ENCODE measurements at places on chromosomes 2 and 18.

GRCh38 chr2:140589696-140590095 is 1541.1 kb downstream of the LRP1B start:
- no peak for DNase-seq

- DNase-seq, result no peak
Observed at GRCh38 chr18:42510540-42510939, 555.5 kb downstream of the PIK3C3 start.

GRCh38 chr2:132430895-132431294 is 14.3 kb downstream of the GPR39 start:
- DNase-seq, result no peak

- no peak for DNase-seq
Observed at GRCh38 chr2:38619458-38620164, 16.9 kb upstream of the HNRNPLL start.

GRCh38 chr2:1010415-1010930 is 59.8 kb downstream of the SNTG2 start:
- no peak for DNase-seq

DNA sequence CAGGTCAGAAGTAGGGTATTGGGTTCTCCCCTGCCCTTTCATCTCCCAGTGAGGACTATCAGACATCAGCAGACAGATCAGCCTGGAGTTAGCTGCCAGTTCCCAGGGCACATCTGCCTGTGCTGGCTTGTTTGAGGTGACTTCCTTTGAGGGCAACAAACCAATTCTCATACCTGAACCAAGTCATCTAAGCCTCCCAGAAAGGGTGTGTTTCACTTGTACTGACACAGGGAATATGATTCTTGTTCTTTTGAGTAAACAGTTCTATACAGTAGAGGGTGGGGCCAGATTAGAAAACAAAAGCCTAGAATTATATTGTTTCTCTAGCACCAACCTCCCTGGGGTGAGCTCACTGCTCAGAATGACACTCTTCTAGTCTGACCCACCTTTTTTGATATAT is 591.9 kb downstream of the SLC4A3 start:
- no peak for DNase-seq

GRCh38 chr2:159788253-159788652 is 9.8 kb downstream of the CD302 start:
- DNase-seq, result no peak

- no peak for DNase-seq
Observed at GRCh38 chr2:143679617-143680016, 550.4 kb downstream of the ARHGAP15 start.
